ENCODE measurements at places on chromosomes 2 and 18. TPM values are rescaled to one million over a fixed set of nuclear protein-coding genes. Genes with fewer than 3 reads are reported as not detected.

Gene DYNAP
- polyA plus RNA-seq = not detected

Gene NOL4
- 1.3 TPM for polyA plus RNA-seq

Gene CRACDL
- polyA plus RNA-seq = 6.2 TPM

Gene ANKRD62
- not detected for polyA plus RNA-seq

GRCh38 chr2:228690681-228691080 lies 509.2 kb upstream of the SPHKAP start:
- DNase-seq = no peak

GRCh38 chr2:236862961-236863728 lies 222.5 kb upstream of the COPS8 start:
- DNase-seq = no peak

DNA sequence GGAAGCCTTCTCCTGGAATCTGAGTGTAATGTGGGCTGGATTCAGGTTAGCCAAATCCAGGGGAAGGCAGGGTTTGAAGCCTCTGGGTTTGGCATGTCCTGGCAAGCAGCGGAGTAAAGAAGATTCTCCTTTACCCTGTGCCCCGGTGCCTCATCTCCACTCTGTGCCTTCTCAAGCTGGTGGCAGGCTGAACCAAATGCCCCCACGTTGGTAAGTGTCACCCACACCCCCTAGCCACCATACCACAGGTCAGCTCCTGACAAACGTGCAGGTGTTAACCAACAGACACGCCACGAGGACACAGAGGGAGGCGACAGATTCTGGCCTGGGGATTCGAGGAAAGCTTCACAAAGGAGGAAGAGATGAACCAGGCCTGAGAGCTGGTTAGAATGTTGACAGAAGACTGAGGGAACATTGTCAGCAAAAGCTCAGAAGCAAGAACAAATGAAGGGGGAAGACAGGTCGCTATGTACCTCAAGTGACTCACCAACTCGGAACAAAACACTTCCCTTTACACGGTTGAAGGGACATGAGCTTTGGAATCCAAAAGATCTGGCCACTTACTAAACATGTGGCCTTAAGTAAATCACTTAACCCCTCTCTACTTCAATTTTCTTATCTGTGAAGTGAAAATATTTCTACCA lies 85.2 kb upstream of the LCLAT1 start:
- no peak for DNase-seq

DNA sequence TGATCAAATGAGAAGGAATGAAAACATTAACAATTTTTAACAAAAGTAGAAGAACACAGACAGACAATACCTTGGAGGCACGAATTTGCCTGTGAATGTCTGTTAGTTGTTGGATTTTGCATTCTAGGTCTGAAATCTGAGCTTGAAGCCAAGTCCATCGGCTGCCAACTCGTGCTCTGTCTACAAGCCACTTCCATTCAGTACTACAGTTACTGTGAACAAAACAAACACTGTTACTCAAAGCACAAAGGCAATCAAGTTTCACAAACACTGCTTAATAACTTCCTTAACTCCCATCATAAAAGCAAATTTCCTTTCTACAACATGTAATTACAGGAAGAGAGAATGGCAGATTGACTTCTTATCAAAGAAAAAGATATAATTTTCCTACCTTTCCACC lies 42.2 kb downstream of the KANSL1L start:
- no peak for DNase-seq

DNA sequence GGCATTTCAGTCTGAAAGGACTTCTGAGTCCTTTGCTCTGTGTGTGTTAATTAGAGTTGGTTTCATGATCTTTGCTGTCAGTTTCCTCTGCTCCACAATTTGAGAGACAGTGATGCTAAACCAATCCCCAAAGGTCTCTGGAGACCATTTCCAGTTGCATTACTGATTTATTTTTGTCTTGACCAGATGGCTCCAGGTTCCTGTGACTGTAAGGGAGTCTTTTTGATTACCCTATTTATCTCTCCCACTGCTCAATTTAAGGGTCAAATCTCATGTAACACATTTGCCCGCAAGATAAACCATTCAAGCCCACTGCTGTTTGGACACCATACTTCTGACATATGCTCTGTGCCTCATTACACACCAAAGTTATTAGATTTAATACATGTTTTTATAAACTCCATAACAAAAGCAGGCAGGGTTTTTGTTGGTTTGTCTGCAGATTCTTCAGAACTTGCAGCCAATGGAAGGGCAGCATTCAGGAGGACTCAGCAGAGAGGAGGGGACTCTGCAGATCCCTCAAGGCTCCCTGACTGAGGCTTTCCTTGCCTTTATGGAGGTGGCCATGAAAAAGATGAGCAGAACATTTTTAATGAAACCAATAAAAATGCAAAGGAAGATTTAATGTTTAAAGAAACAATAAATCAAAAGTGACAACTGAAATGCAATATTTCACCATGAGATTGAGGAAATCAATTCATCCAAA lies 889.3 kb upstream of the CELF4 start:
- no peak for DNase-seq

- no peak for DNase-seq
Measured at GRCh38 chr2:223811757-223812156, 25.6 kb downstream of the AP1S3 start.

DNA sequence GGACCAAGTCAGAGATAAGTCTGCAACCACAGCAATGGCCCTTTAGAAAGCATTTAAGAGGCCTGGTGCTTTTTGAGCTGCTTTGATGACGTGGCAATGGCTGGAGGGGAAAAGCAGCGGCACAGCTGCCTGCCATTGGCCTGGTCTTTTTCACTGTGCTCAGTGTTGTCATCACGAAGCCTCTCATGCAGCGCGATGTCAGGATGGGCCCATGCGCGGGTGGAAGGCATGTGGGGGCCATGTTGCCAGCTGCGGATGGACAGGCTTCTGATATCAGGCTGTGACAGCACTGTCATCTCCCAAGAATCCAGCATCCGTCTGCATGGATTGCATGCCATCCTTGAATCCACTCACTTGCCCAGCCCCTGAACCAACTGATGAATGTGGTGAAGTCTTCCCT lies 204.5 kb downstream of the ACKR3 start:
- no peak for DNase-seq

- DNase-seq = peak; percentile 45
Measured at GRCh38 chr2:64404743-64405142, 49.2 kb upstream of the LGALSL start.

DNA sequence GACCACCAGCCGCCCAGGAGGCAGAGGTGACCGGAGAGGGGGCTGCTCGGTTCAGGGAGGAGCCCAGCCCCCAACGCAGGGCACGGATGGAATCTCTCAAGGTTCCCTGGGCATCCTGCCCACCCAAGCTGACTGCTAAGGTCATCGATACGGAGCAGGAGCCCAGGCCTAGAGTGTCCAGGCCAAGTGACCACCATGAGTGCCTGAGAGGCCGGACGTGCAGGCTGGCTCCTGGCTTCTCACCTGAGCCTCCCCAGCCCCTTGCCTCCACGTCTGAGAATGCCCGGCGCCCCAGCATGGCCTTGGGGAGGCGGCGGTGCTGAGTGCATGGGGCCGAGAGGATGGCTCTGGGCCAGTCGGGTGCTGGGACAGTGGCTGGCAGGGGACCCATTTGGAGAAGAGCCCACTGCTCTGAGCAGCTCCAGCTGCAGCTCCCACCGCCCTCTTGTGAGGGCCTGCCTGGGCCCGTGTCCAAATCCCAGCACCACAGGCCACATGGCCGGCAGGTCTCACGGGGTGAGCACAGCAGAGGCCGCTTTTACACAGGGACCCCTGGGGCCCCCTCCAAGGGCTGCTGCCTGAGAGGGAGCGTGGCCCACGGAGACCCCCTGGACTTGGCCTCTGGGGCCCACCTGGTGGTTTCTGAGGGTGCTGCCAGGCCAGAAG lies 102.8 kb upstream of the CTDP1 start:
- no peak for DNase-seq

DNA sequence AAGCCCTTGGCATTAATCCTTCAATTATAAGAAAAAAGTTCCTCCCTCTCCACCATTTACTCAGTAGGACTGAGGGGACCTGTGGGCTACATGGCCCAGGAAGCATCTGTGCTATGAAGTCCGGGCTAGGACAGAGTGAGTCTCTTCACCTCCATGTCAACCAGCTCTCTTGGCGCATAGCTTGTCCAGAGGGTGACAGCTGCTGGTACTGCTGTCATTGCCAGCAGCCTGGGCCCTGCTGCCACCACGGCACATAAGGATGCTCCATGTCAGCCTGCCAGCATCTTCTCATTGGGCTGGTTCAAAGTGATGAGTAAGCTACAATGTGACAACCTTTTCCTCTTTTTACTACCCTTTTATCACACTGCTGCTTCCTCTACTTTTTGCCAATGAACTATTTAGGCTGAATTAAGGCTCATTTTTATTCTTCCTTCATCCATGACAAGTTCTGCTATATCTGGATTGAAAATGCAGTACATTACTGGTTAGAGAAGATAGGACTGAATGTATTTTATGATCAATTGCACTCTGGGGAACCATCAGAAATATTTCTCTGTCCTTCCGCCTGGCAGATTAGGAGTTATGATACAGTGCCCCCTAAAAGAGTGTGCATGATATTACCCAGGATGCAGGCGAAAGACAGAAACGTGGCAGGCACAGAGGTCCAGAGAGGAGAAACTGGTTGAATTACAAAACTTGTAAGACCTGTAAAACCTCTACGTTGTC lies 258.9 kb upstream of the TNP1 start:
- DNase-seq = no peak

DNA sequence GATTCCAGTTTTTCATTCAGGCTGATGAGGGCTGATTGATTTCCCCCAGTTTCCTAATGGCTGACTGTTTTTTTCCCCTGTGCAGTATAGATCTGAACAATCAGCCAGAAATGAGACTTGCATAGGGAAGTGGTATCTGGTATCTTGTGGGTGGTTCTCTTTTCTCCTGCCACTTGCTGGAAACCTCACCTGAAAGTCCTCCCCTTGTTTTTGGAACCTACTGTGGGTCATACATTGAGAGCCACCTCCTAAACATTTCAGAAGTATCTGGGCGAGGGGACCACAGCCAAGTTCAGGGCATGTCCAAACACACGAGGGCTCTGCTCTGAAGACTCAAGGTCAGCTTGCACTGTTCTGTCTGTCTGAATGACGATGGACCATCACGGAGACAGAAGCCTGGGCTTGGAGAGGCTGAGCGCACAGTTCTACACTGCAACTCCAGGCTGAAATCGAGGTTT lies 19.3 kb downstream of the ALPK2 start:
- DNase-seq = no peak

- DNase-seq = no peak
Measured at GRCh38 chr2:201709747-201710146, 11.3 kb upstream of the MPP4 start.

GRCh38 chr2:70515938-70516337 lies 37.7 kb downstream of the TGFA start:
- no peak for DNase-seq

DNA sequence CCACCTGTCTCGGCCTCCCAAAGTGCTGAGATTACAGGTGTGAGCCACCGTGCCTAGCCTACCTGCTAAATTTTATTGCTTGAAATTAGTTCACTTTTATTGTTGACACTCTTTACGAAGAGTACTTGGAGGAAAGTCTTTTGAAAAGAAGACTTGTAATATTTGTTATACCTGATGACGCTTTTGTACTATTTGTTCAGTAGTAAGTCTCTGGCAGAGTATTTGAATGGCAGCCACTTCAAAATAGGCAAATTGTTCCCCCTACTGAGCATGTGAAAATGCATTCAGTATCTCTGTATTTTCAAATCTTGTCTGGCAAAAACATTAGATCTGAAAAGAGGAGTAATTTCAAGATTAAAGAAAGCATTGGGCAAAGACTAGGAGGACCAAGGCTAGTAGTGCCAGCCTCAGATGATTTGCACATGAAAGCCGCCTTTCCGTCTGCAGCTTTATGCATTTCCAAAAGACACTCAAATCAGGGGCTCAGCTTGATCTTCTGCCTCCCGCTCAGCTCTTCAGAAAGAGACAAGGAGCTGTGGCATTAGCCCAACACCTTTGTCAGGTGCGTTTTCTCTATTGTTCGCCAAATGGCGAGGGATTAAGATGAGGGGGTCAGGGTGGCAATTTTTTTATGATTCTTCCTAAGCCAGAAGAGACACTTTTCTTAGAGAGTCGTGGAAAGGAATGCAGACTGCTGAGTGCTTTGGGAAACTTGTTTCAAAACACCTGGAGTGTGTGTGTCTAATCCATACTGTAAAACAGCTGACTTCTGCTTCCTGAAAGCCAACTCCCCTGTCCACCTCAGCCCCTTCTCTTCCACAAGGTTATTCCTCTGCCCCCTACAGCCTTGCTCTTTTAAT lies 18.8 kb upstream of the FOXI3 start:
- no peak for DNase-seq

GRCh38 chr2:98309580-98309979 lies 36.7 kb upstream of the CNGA3 start:
- DNase-seq = no peak

DNA sequence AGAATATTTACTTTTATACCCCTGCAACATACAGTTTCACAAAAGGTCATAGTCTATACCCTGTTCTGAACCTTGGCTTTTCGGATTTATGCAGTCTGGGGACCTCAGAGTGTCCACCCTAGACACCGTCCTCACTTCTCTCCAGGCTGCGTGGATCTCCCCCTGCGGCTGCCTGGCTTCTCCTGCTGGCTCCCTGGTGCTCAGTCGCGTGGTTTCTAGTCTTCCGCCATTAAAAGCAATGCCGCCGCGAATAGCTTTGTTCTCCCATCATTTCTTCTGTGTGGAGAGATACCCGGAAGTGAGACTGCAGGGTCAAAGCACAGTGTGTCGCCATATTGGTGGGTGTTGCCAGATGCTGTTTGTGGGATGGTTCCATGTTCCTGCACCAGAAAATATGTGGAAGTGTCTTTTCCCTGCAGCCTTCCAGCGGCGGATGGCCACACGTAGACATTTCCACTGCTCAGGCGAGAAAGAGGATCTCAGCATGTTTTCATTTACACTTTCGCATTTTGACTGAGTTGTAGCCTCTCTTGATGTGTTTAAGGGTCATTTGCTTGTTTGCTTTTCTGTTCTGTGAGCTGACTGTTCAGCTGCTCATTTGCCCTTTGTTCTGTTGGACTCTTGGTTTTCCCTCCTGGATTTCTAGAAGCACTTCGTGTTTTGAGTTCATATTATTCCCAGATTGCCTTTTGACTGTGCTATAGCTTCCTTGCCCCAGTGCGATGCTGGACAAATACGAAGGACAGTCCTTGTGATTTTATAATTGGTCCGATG lies 22.9 kb upstream of the ASB1 start:
- no peak for DNase-seq

GRCh38 chr18:23114911-23115310 lies 20.4 kb upstream of the CABLES1 start:
- no peak for DNase-seq

DNA sequence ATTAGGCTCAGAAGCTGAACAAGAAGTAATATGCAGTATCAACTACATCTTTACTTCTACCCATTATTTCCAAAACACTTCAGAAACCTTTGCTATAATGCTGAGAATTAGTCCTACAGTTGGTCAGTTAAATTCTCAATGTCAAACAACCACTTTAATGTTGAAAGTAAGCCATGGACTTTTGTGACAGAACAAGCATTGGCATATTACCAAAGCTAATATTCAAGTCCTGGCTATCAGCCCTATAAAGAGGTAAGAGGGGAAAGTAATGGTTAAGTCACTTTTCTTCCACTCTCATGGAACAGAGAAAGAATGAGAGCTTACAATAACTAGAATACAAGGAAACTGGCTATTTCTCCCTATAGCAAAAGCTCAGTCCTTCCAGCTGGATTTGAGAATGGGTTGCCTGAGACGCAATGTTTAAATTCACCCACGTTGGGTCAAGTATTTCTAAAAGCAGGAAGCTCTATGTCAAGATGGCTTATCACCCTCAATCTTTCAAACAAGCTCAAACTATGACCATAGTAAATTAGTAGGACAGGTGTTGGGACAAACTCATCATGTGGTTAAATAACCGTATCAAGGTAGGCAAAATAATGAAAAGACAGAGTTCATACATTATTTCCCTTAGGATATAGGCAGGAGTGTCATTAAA lies 31.4 kb upstream of the MFSD6 start:
- DNase-seq = no peak

- no peak for DNase-seq
Measured at GRCh38 chr2:11406267-11406957, 59.5 kb downstream of the E2F6 start.
